ENCODE measurements at places on chromosomes 6 and 20. TPM values are rescaled to one million over a fixed set of nuclear protein-coding genes. Genes with fewer than 3 reads are reported as not detected.

Gene SS18L1
- polyA plus RNA-seq = 22.3 TPM

Gene FAXC
- 11.7 TPM for polyA plus RNA-seq

- no peak for DNase-seq
Measured at GRCh38 chr6:37663019-37663810, 34.5 kb downstream of the MDGA1 start.

DNA sequence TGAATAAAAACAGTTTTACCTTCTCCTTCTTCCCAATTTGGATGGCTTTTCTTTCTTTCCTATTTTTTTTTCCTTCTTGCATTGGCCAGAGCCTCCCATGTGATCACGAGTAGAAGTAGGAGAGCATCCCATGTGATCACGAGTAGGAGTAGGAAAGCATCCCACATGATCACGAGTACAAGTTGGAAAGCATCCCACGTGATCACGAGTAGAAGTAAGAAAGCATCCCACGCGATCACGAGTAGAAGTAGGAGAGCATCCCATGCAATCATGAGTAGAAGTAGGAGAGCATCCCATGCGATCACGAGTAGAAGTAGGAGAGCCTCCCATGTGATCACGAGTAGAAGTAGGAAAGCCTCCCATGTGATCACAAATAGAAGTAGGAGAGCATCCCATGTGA lies 218.6 kb downstream of the DLL1 start:
- DNase-seq = no peak

Gene SLC13A3
- polyA plus RNA-seq = 1.9 TPM

GRCh38 chr6:149779644-149779963 lies 30.1 kb downstream of the PCMT1 start:
- no peak for DNase-seq

DNA sequence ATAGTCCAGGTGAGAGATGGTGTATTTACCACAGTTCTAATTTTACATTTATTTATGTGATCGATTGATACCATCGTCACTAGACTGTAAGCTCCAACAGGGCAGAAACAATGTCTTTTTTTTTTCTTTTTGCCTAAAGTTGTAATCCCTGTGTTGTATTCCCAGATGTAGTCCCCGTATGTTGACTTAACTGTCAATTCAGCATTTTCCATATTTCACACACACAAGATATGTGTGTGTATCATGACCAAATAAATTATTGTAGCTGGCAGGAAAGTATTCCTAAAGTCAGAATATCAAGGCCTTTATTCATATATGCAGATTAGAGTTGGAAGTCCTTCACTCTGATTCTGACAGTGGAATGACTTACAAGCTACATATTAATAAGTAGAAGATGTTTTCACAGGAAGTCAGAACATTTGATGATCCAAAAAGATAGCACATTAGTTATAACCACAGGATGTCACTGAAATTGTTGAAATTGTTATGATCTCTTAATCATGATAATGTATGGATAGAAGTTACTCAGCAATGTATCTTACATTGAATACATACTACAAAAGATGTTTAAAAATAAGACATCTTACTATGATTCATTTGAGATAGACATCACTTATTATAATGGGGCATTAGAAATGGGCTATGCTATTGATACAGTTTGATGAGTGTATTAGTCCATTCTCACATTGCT lies 10.6 kb downstream of the RNF182 start:
- no peak for DNase-seq

GRCh38 chr20:24866742-24867141 lies 82.3 kb upstream of the CST7 start:
- DNase-seq = no peak

GRCh38 chr20:540391-541201 lies 3.0 kb downstream of the CSNK2A1 start:
- no peak for DNase-seq

DNA sequence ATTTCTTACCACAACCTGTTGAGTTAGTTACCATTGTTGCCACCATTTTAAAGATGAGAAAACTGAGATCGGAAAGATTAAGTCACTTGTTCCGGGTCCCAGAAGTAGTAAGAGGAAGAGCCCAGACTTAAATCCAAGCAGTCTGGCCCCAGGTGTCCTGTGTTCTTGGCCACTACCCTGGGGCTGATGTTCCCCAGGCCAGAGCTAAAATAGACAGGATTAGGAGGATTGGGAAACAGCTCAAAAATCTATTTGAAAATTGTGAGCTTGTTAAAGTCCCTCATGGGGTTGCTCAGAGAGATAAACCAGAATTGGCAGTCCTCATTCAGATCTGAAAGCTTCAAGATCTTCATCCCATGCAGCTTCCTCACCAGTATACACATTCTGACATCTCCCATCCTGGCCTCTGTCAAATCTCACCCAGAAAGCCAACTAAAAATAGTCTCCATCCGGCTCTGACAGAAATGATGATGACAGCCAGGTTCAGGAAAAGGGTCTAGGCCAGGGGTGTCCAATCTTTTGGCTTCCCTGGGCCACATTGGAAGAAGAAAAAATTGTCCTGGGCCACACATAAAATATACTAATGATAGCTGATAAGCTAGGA lies 62.0 kb downstream of the GFOD1 start:
- no peak for DNase-seq

Gene TTK
- polyA plus RNA-seq = 5.5 TPM

- peak; percentile 32 for DNase-seq
Measured at GRCh38 chr6:46410334-46410953, 80.8 kb downstream of the RCAN2 start.

Gene UST
- 6.3 TPM for polyA plus RNA-seq

Gene GABRR1
- polyA plus RNA-seq = 0.07 TPM

GRCh38 chr20:18774207-18774606 lies 39.4 kb upstream of the SCP2D1 start:
- DNase-seq = no peak

DNA sequence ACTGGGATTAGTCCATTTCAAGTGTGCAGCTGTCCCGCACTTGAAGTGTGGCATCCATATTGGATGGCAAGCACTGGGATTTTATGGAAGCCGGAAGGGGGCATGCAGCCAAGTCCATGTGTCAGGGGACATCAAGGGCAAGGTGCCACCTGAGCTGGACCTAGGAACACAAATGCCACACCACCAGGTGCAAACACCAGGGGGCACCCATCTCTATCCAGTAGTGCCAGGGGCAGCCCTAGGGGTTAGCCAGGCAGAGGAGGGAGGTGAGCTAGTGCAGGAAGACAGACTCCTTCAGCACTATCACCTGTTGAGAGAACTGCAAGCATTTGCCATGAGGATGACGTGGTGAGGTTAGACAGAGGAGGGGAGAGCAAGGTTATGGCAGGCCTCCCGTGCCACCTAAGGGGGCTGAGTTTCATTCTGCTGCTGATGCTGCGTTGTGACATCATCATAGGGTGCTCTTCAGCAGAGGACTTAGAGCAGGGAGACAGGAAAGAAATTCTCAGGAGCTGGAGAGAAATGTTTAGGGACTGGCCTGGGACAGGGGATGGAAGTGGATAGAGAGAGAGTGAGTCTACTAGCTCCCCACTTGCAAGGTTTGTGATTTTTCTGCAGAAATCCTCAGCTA lies 192.6 kb upstream of the SLC24A3 start:
- no peak for DNase-seq

Gene AKAP7
- 12.0 TPM for polyA plus RNA-seq

DNA sequence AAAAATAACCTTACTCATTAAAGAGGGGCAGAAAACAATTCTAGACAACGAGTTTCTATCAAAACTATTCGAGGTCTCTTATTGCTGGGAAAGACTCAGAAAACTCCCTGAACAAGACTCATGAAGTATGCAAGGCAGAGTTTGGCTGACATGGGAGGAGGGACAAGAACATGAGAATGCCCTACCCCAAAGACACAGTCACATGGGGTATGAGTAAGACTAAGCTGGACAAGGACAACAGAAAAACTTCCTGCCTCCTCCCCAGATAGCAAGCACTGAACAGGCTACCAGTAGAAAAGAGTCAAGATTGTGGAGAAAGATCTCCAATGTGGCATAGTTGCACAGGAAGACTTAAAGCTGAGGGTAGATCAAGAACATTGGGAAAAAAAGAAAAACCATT lies 39.7 kb upstream of the PHIP start:
- no peak for DNase-seq

Gene TMC2
- 0.05 TPM for polyA plus RNA-seq

DNA sequence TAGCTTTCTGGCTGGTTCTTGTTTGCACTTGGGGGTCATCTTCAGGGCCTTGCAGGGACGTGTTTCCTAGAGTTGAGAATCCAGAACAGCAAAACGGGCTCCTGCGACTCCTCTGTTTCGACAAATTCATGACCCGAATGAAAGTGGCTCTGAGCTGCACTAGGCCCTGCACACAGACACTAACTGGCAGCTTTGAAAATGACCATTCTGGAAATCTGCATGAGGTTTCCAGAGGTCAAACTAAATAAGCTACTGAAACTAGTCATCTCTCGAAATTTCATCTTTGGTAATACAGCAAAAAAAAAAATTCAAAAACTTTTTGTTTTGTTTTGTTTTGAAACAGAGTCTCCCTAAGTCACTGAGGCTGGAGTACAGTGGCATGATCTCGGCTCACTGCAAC lies 15.5 kb upstream of the BMP7 start:
- DNase-seq = no peak

- no peak for DNase-seq
Measured at GRCh38 chr6:10463491-10464481, 48.9 kb upstream of the TFAP2A start.

DNA sequence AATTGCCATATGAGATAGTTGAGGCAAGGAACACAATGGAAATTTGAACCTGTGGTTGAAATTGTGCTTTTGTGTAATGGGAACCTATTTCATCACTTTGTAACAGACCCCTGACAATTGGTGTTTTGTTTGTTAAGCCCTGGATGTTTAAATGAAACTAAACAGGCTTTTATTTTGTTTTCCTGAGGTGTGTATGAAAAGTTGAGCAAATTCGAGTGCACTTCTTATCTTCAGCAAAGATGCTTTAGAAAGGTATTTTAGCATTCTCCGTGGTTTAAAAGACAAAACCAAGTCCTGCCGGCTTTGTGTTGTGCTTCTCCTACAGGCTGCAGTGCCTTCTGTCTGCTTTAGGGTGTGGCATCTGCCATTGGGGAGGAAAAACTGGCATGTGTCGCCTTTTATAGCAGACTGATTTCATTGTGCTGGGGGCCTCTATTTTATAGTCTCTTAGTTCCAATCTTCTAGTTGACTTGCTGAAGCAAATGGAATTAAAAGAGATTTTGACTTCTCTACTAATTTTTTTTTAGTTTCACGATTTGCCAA lies 2.2 kb upstream of the ARID1B start:
- no peak for DNase-seq

Gene TNXB
- polyA plus RNA-seq = 8.3 TPM

GRCh38 chr20:672963-673602 lies 2.5 kb downstream of the SCRT2 start:
- DNase-seq = no peak

GRCh38 chr6:157672726-157673412 lies 150.2 kb upstream of the SNX9 start:
- no peak for DNase-seq

GRCh38 chr6:32622545-32623401 lies 14.4 kb upstream of the HLA-DQA1 start:
- DNase-seq = peak; percentile 36

- no peak for DNase-seq
Measured at GRCh38 chr20:50373674-50374286, 136.4 kb upstream of the PTPN1 start.

Gene ATF6B
- polyA plus RNA-seq = 49.2 TPM

- no peak for DNase-seq
Measured at GRCh38 chr6:79167931-79168694, 66.4 kb downstream of the HMGN3 start.

DNA sequence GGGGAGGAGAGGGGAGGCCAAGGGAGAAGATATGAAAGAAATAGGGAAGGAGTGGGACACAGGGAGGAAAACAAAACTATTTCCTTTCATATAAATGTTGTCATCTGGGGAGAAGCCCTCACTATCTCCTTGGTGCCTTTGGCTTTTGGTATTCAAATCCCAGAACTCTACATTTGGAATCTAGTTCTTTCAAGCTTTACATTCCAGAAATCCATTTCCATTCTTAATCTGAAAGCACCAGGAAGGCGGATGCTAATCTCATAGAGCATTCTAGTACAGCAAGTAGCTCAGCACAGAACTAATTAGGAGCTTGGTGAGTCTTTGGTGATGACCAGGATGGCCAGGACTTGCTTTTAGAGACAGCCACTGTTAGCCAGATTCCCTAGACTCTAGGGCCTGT lies 177.9 kb downstream of the KIF16B start:
- no peak for DNase-seq

GRCh38 chr6:79394690-79395089 lies 142.5 kb downstream of the LCA5 start:
- DNase-seq = no peak

DNA sequence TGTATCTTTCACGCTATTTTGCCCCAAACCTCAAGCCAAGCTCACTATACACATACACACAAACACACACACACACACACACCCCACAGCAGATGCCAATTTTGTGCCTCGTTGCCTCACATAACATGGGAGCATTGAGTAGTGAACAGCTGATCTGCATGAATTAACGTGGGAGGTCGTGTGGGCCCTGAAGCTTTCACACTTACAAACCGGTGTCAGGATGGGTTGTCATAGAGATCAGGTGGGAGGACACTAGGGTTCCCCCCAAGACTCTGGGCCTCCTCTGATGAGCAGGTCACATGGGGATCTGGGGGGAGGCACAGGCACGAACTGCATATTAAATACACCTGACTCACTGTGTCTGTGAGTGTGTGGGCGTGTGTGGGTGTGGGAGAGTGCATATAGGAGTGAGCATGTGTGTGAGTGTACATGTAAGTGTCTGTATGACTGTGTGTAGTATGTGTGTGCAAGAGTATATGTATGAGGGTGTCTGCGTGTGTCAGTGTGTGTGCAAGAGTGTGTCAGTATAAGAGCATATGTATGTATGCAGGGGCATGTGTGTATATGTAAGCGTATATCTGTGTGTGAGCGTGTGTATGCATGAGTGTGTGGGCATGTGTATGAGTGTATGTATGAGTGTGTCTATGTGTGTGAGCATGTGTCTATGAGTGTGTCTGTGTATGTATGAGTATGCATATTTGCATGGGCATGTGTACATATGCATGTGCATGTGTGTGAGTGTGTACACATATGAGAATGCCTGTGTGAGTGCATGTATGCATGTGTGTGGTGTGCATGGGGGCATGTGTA lies 370.4 kb downstream of the PREX1 start:
- DNase-seq = no peak

DNA sequence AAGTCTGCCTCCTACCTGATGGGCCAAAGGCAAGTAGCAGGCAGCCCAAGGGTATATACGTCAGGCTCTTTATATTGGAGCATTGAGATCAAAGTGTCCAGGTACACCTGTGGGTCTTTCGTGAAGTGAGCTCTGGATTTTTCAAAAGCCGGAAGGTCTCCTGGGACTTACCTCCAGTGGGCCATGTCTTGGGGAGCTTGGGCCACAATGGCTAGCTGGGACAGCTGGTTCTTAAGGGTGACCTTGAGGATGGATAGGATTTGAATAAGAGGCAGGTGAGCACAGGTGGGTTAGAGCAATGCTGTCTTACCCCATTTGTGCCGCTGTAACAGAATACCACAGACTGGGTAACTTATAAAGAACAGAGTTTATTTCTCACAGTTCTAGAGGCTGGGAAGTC lies 153.4 kb downstream of the CDC5L start:
- no peak for DNase-seq

DNA sequence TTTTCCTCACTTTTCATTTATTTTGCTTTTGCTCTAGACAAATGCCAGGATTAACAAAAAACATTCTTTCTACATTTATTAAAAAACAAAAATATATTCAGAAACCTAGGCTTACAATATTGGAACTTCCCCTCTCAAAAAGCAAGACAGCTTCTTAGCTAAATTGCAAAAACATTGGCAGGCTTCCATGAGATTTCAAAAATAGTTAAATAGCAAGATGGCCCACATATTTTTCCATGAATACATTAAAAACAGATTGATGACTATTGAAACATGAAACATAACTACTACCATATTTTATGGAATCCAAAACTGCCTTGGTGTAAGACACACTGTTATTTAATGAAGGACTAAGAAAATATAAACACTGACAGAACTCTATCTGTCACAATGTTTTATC lies 92.0 kb downstream of the LY86 start:
- DNase-seq = no peak

Measured in thymus (tissue), 14 donors.